ENCODE measurements at places on chromosomes 11 and 22.

DNA sequence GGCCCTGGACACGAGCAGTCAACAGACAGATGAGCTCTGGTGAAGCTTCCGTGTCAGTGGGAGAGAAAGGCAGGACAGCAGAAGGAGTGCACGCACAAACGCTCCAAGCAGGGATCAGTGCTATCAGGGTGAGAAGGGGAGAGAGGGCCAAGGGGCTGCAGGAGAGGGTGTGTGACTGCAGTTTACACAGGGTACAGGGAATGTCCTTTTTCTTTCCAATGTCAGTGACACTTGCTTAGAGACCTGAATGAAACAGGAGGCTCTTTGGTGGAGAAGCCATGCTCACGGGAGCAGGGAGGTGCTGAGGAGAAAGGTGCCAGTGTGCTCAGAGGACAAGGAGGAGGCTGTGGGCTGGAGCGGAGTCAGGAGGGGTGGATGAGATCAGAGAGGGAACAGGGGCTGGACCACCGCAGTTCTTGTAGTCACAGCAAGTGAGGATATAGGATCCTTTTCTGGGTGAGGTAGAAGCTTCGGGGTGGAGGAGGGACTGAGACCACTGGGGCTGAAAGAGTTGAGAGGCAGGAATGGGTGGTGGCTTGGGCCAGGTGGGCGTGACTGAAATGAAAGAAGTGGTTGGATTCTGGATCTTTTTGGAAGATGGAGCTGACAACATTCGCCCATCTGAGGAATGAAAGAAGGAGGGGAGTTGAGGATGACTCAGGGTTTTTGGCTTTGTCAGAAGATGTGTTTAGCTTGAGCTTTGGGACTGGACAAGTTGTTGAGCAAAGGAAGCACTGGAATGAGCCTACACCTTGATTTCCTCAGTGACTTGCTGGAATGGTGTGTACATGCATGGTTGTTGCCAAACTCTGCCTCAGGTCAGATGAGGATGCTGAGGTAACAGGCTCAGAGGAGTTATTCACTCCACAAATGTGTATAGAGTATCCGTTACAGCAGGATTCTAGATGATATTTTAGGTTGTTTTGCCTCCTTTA, 87.9 kb downstream of the ADAMTS15 start:
- DNase-seq: peak; percentile 40

DNA sequence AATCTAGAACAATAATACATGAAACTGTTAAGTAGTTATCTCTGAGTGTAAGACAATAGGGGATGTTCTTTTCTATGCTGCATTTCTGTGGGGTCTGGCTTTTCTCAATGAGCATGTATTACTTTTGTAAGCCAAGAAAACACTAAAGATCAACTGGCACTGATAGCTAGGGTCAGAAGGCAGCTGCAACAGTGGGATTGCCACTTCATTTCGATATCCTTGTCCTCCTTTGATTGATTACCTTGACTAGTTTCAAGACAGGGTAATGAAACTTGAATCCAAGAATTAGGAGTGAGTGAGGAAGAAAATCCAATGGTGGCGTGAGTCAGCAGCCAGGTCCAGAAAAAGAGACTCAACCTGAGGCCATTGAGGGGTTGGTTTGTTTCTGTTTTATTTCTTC, 46.5 kb downstream of the FEZ1 start:
- no peak for DNase-seq

DNA sequence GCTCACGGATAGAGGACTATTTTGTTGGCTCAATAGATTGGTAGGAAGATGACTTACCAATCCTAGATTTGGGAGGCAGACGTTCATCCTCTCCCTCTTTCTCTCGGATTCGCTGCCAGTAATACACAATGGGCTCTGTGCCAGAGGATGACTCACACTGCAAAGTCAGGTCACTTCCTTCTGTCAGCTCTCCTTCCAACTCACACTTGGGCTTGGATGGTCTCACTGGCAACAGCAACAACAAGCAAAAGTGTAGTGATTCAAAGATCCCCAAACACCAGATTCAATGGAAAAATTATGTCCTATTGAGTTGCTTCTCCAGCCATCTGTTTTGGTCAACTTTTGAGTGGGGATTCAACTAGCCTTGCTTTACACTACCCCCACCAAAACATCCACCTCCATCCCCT, 21.7 kb upstream of the HSPA8 start:
- peak; percentile 97 for DNase-seq

- no peak for DNase-seq
Measured at GRCh38 chr11:78390809-78391208, 26.8 kb downstream of the GAB2 start.

- DNase-seq: no peak
Measured at GRCh38 chr22:43413826-43414225, 2.0 kb downstream of the MPPED1 start.

DNA sequence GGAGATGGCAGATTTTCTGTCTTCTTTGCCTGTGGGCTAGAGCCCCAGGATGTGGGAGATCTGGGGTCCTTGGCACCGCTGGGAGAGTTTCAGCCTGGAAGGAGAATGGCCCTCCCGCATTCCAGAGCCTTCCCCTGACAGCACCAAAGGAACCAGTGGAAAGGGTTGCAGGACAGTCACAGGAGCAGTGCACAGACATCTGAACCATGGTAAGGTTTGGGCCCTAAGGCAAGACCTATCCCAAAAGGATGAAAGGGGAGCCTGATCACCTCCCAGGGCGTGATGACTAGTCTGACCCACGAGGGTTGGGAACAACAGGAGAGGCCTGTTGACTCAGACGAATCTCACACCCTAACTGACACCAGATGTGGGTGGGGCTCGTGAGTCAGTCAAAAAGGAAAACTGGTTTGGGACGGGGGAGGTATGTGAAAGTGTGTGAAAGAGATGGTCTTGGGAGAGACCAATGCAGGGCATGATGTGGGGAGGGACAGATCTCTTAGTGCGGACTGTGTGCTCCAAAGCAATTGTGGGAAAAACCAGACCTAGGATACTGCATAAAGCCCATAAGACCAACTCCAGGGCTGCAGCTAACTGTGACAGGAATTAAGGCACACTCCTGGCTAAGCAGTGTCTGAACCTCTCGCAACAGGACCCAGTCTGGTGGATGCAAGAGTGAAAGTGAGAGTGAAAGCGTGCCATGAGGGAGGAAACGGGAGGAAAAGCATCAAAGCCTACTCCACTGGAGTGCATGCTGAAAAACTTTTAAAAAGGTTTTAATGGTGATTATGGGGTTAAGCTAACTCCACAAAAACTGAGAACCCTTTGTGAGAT, 39.1 kb upstream of the GLYAT start:
- peak; percentile 58 for DNase-seq

DNA sequence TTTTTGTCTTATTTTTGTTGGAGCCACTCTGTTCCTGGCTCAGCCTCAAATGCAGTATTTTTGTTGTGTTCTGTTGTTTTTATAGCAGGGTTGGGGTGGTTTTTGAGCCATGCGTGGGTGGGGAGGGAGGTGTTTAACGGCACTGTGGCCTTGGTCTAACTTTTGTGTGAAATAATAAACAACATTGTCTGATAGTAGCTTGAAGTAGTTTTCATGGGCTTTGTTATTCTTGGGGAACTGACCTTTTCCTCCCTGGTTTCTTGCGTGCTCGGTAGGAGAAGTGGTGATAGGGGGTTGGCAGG, 6.0 kb upstream of the MCM5 start:
- no peak for DNase-seq

DNA sequence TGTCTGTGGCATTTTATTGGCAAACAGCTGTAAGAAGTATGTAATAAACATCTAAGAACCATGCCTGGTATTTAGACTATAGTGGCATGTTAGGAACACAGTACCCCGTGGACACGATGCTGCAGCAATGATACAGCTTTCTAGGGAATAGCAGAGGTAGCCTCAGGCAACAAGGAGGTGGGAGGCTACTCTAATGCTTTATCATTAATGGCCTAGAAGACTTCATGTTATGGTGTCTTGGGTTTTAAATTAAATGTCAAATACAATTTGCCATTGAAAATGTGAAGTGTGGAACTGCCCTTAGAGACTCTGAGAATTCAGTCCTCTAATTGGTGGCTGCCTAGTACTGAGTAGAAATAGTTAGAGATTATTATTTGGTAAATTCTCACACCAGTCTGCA, 516.9 kb downstream of the CNTN5 start:
- DNase-seq: no peak

DNA sequence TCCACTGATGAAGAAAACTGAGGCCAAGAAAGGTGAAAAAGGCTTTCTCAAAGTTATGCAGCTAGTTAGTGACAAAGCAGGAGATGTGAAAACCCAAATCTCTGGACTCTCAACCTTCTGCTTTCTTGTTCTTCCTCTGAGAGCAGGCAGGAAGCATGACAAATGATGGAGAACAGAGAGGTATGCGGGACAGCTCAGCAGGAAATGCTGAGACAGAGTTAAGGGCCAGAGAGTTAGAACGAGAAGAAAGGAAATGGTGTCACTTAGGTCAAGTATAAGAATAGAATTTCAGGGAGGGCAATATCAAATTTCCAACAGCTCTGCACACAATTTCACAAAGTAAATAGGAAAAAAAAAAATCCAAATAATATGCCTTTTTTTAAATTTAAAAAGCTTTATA, 67.6 kb upstream of the ARHGAP42 start:
- DNase-seq: peak; percentile 69

- DNase-seq: peak; percentile 58
Measured at GRCh38 chr11:36425561-36426081, 84.5 kb downstream of the TRAF6 start.

DNA sequence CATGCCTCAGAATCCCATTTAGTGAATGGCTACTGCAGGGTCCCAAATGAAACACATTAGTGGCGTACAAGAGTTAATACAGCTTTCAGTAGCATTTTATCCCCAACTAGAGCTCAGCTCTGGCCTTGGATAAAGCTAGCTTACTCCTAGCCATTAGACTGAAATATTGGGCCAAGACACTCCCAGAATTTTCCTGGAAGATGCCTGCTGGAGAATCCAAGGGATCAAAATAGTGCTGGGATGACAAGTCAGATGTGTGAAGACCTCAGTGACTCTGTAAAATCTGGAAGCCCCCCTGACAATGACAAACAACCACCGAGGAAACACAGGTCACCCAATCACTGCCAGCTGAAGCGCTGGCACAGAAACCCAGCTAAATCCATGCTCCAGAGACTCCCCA, 303.1 kb upstream of the SORL1-AS1 start:
- DNase-seq: no peak

DNA sequence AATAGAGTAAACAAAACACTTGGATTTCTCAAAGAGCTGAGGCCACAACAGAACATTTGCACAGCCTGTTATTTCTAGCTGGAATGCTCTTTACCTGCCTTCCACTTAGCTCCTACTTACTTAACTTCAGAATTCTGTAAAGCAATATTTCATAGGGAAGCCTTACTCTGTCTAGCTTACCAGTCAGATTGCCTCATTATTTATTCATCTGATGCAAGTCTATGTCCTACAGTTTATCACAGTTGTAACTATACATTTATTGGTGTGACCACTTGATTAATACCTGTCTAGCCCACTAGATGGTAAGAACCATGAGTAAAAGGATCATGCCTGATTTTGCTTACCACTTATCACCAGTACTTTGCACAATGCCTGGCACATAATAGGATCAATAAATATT, 56.1 kb upstream of the ME3 start:
- no peak for DNase-seq

DNA sequence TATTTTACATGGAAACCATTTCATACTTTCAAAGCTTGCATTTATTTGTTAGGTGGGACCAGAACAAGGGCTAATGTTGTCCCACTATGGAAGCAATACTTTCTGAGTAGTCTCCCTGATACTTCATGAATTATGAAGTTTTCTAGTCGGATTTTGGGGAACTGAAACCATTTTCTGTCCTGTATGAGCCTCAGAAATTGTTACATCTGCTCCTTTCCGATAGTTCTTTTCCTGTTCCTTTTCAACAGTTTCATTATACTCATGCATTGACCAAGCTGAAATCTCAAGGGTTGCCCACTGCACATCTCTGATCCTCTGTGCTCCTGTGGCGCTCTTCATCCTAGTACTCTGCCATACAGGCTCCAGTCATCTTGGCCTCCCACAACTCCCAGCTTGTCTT, 31.5 kb upstream of the GLYATL1 start:
- DNase-seq: no peak

DNA sequence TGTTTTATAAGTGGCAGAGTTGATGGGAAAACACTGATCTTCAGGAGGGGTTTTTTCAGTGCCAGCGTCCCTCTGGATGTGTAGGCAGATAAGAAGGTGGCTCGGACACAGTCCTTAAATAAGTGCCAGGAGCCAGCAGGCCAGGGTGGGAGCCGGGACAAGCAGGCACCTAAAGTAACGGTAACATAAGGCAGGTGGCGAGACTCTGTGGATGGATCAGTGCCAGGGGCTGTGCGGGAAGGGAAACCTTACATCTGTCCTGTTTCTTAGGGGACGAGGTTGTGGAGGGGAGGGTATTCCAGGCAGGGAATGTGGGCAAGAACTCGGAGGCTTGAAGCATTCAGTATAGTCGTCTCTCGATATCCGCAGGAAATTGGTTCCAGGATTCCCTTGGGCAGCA, 15.9 kb downstream of the BCR start:
- DNase-seq: no peak

- DNase-seq: peak; percentile 42
Measured at GRCh38 chr11:10108915-10109680, 184.9 kb downstream of the SBF2 start.

- peak; percentile 55 for DNase-seq
Measured at GRCh38 chr11:76560219-76560618, 110.3 kb downstream of the LRRC32 start.

- DNase-seq: no peak
Measured at GRCh38 chr11:128161436-128161835, 425.9 kb downstream of the ETS1 start.

DNA sequence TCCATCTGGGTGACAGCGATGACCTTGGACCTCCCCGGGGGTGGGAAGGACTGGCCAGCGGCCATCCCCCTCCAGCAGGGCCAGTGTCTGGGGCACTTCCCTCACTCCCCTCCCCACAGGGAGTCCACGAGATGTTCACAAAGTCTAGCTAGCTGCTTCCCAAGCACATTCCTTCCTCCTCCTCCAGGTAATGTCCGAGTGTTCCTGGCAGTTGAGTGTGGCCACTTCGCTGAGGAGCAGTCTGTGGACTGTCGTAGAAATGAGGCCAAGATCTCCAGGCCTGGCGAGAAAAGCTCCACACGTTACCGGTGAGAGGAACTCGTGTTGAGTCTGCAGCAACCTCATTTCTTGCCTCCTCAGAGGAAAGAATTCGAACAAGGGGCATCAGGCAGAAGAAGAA, 425.5 kb downstream of the BRD1 start:
- no peak for DNase-seq

DNA sequence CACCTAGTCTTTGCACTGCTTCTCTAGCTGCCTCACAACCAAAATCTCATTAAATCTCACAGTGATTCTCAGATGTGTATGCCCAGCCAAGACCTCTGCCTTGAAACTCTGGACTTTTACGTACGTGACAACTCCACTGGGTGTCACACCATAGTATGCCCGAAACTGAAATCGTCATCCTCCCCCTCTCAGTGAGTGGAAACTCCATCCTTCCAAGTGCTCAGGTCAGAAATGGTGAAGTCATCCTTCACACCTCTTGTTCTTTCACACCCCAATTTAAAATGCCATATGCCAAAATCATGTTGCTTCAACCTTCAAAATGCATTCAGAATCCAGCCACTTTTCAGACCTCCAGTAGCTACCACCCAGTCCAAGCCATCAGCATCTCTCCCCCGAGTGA, 42.5 kb downstream of the SFI1 start:
- no peak for DNase-seq

- peak; percentile 85 for DNase-seq
Measured at GRCh38 chr11:110376711-110377324, 52.9 kb upstream of the FDX1 start.

GRCh38 chr22:38262051-38262795, 10.6 kb downstream of the TMEM184B start:
- peak; percentile 30 for DNase-seq
